Activated CD8-positive, alpha-beta memory T cell treated with anti-CD3 and anti-CD28 coated beads, Interleukin-2, amount 50 U/mL, for 4 hours (primary cell): ENCODE measurements at places on chromosomes 1 and 21.

DNA sequence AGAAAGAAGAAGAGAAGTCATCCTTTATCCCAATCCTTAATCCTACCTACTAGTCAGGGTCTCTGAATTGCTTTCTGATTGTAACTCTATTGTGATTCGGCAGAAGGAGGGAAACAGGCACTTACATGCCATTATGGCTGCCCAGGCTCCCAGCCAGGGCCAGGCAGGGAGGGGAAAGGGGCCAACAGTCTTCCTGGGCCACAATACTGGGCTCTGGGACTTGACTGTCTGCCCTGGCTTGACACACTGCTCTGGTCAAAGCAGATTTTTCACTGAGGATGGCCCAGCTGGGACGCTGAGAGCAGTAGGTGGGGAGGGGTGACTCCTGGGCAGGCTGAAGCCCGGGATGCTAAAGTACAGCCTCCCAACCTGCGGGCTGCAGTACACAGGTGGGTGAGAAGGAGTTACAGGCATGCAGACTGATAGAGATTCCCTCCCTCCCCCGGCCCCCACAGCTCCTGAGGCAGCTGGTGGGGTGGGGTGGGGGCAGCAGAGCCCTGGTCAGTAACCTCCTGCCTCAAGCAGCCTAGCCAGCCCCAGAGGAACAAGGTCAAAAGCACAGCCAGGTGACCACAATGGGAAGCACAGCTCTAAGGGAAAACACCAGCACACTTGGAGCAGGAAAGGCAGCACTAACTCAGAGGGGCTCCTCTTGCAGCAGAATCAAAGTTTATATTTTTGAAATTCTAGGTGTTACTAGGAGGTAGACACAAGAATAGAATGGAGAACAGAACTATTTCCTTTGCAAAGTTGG is 25.3 kb downstream of the KCND3 start:
- no peak for DNase-seq

DNA sequence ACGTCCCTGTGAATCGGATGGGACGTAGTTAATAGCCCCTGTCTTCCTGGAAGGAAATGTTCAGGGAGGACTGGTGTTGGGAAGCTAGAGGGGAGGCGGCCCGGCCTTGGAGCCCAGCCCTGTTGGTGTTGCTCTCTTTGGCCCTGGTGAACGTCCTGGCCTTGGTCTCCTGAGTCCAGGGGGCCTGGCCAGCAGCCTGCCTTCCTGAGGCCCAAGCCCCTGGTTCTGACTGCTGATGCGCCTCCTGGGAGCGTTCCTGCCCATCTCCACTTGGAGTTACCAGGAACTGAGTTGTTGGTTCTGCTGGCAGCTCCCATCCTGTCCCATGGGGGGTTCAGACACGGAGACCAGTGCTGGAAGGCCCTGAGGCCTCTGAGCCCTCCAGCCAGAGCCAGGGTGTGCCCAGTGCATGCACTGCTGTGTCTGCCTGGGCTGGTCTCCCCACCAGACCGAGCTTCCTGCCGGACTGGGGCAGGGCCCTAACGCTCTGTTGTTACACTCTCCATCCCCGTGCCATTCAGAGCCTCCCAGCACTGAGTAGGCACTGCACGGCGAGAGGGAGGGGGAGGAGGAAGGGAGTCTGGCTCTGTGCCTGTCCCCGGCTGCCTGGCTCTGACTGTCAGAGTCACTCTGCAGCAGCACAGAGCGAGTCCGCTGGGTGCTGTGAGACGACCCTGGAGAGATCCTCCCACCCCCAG is 382.5 kb upstream of the VAMP3 start:
- no peak for DNase-seq

DNA sequence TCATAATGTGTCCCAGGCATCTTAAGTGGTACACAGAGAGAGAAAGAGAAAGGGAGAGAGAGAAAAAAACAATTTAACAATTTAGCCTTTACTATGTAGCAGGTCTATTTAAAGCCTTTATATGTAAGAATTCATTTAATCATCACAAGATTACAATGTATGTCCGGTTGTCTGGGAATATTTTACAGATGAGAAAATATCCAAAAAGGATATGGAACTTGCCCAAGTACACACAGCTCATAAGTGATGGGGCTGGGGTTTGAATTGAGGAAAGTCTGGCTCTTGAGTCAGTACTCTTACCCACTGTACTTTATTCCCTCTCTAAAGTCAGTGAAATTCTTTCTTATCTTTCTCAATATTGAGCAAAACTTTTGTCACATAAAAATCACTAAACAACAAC is 104.6 kb downstream of the LYPLAL1 start:
- no peak for DNase-seq

- no peak for DNase-seq
Measured at GRCh38 chr1:17759114-17759513, 4.0 kb downstream of the ACTL8 start.

DNA sequence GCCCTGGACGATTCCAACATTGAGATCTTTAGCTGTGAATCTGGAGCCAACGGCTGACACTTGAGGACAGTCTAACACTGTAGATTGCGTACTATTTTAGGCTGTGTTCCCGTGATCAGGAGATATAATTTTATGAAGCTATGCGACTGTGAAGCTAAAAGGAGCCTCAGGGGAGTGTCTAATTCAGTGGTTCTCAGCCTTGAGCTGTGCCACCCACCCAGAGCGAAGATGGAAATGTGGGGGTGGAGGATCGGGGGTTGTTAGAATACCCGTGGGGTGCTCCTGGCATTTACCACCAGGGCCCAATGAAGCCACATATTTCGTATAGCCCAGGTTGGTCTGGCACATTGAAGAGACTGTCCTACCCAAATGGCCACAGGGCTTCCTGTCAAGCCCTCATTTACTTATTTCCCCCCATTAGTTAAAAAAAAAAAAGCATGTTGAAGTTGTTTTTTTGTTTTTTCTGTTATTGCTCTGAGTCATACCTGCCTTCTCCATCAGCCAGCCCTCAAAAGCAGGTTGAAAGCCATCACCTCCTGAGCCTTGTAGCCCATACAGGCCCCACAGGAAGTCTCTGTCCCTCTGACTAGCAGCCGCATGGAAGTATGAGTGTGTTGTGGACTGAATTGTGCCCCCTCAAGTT is 141.7 kb downstream of the GALNT2 start:
- DNase-seq = peak; percentile 52

DNA sequence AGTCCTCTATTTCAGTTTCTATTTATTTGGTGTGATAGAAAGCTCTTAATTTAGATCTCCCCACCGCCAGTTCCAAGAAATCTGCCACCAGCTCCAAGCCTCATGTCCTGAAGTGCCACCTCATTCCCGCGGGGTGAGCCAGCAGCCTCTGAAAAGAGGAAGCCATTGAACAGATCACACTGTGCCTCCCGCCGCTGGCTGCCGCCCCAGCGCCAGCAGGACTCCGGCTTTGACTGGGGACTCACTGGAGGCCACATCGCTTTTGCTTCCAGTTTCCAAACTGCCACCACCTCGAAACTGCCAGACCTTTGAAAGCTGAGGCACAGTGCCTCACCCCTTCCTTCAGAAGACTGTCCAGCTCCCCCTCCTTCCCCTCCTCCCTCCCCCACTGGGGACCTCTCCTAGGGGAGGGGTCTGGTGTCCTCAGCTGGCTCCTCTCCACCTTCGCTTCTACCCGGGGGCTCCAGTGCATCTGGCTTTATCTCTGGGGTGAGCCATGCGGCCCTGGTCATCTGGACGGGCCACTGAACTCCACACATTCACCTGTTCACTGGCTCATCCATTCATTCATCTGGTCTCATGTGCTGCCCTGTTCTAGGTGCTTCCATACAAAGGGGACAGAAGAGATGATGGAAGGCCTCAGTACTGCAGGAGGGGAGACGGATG is 58.9 kb downstream of the VPS26C start:
- DNase-seq = no peak

DNA sequence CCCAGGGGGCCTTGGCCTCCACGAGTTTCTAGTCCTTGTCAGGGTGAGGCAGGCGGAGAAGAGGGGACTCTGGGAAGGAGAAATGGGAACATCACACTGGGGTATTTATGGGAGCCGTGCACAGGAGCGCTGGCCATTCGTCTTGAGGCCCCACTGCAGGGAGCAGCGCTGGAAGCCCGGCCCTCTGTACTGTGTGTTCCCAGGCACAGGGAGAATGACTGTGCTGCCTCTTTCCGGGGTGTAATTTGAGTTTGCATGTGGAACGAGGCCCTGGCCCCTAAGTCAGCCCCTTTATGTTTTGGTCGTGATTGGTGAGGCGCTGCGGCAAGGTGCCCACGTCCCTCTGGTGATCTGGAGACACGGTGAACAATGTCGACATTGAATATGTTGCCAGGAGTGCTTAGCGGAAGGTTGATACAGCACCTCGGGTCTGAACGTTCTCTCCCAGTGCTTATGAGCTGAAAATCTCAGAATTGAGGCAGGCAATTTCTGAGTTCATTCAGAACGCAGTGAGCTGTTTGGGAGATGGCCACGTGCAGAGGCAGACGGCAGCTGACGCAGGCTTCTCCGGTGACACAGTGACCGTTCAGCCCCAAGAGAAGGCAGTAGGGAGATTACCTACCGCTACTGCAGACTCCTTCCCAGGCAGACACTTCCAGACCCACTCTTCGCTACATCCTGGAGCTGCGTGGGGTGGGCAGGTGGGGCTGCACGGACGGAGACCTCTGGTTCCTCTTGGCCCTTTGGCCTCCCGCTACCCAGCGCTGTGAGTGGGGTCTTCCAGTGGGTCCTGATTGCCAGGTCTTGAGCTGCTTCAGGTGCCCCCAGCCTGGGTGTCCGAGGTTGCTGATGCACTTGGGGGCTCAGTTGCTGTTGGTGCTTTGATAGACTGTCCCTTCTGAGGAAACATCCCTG is 265.8 kb downstream of the CAMTA1 start:
- no peak for DNase-seq

DNA sequence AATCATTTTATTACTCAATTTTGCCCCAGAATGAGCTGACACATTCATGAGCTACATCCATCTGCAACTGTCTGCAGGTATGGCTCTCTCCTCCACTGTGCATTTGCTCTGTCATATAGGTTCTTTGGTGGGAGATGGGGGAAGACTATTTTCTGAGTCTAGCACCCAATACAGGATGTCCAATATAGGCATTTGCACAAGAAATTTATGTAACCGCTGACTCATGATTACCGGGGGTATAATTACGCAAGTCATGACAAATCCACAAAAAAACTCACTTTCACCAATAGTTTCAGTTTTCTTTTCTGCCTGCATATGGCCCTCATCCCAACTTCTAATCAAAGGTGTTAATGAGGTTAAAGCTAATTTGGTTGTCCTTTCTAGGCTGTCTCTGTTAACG is 17.5 kb upstream of the VSIG8 start:
- DNase-seq = no peak

DNA sequence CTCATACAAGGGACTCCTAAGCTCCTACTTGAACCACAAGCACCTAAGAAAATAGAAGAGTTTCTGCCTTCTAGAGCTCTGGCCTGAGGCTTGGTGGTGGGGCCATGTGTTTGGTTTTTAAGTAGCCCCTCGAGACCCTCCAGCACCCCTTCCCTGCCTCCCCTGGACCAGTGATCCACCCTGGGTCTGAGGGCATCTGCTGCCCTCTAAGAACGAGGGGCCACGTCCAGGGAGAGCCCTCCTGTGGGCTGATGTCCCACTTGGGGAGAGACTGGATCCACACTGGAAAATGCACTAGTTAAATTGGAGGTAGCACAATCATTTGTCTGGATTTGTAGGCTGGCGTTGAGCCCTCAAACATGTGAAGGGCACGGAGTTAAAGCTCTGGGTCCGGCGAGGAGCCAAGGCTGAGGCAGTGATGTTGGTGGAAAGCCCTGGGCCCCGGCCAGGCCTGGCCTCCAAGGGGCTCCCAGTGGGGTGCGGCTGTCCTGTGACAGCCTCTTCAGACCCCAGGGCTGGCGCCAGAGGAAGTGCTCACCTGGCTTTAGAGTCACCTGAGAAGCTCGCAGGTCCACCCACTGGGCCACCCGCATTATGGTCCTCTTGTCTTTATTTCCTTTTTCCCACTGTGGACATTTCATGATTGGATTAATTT is 65.2 kb downstream of the SLC37A1 start:
- no peak for DNase-seq

DNA sequence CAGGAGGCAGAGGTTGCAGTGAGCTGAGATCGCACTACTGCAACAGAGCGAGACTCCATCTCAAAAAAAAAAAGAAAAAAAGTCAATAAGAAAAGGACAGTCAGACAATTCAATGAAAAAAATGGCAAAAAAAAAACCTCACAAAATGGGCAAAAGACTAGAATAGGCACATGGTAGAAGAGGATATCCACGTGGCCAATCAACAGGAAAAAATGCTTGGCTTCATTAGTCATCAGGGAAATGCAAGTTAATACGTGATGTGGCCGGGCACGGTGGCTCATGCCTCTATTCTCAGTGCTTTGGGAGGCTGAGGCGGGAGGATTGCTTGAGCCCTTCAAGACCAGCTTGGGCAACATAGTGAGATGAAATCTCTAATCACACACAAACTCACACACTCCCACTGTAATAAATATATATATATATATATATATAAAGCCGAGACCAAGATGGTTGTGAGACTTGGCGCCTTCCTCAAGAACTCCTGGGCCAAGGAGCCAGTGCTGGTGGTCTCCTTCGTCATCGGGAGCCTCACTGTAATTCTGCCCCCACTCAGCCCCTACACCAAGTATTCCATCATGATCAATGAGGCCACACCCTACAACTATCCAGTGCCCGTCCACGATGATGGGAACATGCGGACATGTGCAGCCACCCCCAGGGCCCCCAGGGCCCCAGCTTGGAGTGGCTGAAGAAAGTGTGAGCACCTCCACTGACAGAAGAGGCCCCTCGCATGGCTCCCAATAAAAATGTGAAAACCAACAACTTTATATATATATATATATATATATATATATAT is 22.9 kb upstream of the LEFTY2 start:
- DNase-seq = no peak

DNA sequence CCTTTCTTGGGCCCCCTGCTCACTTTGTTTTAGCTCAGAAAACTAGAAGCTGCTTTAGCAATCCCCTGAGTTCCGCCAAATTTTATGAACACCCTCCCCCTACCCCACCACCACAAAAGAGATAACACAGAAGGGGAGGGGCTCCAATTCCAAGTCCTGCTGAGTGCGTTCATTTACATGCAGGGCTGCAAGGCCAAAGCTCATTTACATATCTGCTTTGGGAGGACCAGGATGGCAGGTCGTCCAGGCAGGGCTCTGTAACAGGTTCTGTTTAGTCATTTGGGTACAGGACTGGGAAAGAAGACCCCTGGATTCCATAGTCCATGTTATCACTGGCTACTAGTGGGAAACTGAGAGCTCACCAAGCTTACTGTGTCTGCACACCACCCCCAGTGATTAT is 35.9 kb upstream of the KIF21B start:
- DNase-seq = no peak

- no peak for DNase-seq
Measured at GRCh38 chr1:117173691-117174090, 37.0 kb downstream of the VTCN1 start.

- DNase-seq = peak; percentile 33
Measured at GRCh38 chr1:200628223-200628881, 7.8 kb upstream of the KIF14 start.

DNA sequence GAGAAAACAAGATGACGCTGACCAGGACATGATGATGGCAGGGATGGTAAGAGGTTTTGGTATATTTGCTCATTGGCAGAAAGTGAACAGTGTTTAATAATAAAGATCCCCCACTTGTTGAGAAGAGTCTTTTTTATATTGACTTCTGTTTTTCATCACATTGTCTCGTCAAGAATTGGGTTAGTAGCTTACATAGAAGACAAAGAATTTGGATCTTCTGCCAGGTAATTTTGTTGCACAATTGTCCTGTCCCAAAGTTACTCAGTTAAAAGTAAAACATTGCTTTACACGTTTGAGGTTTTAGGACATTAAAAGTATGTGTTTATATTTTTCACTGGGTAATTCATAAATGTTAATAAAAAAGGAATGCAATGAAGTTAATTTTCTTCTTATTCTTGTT is 48.3 kb upstream of the LAMC2 start:
- no peak for DNase-seq
